DMS153 (cell line): ENCODE measurements at places on chromosomes 16 and 17.

DNA sequence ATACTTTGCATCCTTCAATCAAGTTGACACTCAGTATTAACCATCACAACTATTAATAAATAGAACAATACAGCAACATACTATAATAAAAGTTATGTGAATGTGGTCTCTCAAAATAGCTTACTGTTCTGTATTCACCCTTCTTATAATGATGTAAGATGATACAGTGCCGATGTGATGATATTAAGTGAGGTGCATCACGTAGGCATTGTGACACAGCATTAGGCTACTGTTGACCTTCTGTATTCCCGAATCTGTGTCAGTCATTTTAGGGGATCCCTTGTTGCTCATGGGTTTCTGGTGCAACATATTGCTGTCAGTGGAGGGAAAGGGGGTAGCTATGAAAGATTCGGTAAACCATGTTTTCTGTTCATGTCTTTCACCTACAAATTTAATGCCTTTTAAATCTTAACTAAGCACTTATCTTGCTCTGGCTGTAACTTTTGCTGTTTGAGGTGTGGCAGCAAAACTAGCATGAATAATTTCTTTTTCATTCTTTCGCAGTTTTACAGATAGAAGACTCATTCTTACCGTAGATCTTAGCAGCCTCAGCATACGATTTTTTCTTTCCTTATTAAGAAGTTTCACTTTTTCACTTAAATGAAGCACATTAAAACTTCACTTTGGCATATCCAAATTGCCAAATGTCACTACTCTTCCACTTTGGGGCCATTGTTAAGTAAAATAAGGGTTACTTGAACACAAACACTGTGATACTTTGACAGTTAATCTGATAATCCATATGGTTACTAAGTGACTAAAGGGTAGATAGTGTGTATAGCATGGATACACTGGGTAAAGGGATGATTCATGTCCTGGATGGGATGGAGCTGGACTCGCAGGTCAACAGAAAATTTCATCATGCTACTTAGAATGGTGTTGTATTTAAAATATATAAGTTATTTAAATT lies 29.6 kb downstream of the NFAT5 start:
- DNase-seq = no peak

- no peak for DNase-seq
Measured at GRCh38 chr17:9170336-9170735, 149.0 kb downstream of the NTN1 start.

GRCh38 chr17:57213180-57213825 lies 43.0 kb upstream of the MSI2 start:
- DNase-seq = no peak

GRCh38 chr17:64499805-64500486 lies 3.1 kb upstream of the POLG2 start:
- DNase-seq = no peak

GRCh38 chr16:70156207-70156978 lies 17.2 kb upstream of the CLEC18C start:
- DNase-seq = no peak

GRCh38 chr16:11533588-11533987 lies 53.1 kb downstream of the LITAF start:
- no peak for DNase-seq

DNA sequence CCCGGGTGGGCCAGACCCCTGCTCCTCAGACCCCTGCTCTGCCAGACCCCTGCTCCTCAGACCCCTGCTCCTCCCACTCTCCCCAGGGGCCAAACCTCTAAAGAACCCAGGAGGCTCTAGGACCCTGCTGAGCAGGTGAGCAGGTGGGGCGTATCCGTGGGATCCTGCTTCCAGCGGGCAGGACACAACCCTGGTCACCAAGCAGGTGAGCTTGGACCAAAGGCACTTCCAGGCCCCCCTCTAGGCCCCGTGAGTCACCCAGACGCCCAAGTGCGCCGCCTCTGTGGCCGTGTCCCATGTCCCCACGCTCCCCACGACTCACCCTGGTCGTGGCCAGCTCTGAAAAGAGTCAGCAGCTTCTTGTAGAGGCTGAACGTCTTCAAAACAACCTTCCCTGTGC lies 5.0 kb downstream of the CYBC1 start:
- no peak for DNase-seq

DNA sequence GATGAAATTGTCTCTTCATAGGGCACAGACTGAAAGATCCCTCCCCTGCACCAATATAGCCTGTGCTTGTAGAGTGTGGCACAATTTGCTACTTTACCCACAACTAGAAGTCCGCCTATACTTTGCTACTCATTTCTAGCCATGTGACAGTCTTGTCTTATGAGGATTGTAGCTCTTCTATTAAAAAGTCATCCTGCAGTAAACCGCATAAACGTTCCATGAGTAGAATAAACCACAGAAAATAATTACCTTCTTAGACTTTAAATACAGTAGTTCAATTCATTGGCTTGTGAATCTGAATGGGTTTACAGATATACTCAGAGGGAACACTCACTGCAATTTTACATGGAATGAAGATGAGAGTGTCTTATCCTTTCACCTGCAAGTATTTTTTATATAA lies 4.4 kb downstream of the KRT27 start:
- DNase-seq = no peak

- DNase-seq = no peak
Measured at GRCh38 chr16:69405757-69406156, 18.7 kb upstream of the CYB5B start.

DNA sequence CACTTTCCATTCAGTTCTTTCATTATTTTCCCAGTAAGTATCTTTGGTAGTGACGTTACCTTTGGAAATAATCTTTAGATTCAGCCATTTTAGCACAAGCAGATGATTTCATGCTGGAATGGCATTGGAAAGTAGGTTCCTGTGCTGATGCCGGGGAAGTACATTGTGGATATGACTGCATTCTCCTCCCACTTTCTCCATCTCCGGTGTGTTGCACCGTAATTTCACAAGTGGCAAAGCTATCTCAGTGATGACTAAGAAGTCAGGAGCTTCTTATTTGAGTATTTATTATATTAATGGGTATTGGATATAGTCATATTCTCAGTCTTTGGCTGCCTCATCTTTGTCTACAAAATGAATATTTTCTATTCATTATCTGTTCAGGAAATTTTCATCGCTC lies 69.8 kb downstream of the MRTFB start:
- no peak for DNase-seq

GRCh38 chr16:6122401-6122800 lies 1024.8 kb upstream of the EEF2KMT start:
- DNase-seq = no peak
